HEK293T (cell line): ENCODE measurements at places on chromosomes 7 and 10.

- DNase-seq, result no peak
These were observed 3.2 kb downstream of the UBE2H start for GRCh38 chr7:129949292-129950133.

- DNase-seq, result no peak
These were observed 129.7 kb downstream of the C10orf105 start for GRCh38 chr10:71589617-71590551.

DNA sequence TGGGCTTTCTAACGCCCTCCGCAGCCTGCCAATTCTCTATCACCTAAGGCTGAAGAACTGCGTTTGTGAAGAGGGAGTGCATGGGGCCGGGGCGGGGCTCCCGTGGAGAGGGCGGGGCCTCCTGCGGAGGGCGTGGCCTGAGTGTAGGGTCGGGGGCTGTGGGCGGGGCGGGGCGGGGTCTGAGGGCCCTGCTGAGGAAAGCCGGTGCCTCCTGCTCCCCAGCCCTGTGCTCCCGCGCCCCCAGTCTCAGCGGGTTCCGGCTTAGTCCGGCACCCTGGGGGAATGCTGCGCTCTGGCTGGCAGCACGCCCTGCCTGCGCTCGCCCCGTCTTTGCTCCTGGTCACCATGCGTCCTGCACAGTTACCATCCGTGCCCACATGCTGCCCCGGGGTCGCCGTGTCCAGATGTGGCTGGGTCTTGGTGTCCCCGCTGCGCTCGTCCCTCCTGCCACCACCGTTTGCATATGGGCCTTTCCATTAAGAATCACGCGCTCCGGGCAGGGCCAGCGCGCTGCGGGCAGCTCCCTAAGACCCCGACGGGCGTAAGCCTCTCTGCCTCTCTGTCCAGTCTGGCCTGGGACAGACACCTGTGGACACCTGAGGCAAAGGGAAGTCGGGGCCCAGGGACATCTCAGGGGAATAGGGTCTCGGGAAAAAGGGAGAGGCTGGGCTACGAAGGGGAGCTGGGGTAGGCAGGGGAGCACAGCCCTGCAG lies 144.0 kb upstream of the RET start:
- no peak for DNase-seq

GRCh38 chr10:14749070-14749809 lies 25.5 kb downstream of the FAM107B start:
- DNase-seq, result no peak

DNA sequence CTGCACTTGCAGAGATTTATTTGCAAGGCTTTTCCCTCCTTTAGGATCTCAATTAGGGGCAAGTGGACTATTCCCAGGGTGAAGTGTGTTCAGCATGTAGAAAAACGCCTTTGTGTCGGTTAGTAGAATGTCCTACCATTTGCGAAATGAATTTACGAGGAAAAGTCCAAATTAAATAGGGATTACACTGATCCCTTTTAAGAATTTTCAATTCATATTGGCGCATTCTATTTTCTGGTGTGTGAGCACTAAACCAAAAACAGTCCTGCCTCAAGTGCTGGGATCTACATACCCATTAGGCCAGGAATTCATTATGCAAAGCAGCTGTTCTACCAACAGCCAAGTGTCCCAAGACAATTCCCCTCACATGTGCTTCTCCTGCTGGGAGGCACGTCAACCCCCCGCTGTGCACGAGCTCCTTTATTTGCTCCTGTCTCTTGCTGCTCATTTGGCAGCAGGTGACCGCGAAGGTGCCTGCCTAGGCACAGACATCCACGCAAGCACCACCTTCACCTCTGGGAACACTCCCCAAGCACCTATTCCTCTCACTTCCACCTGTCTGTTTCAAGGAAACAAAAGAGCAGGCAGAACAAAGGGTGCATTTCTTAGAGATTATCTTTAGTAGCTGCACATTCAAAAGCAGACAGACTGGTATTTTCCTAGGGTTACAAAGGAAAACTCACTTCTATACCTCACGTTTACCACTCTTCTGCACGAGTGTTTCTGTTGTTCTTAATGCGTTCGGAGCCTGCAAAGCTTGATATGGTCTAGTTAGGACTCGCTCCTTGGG lies 134.6 kb upstream of the FGFR2 start:
- no peak for DNase-seq

- DNase-seq, result no peak
These were observed 46.2 kb downstream of the BAIAP2L1 start for GRCh38 chr7:98354511-98355249.
